AG04450 (cell line): ENCODE measurements at places on chromosomes 12 and 14. TPM values are rescaled to one million over a fixed set of nuclear protein-coding genes. Genes with fewer than 3 reads are reported as not detected.

VWF gene
- 0.22 and 0.35 TPM in 2 replicates for polyA plus RNA-seq

TAS2R50 gene
- 0.21 and 0.24 TPM in 2 replicates for polyA plus RNA-seq

PLCZ1 gene
- polyA plus RNA-seq = not detected in 2 replicates

HOTAIR gene
- polyA plus RNA-seq = not detected in 2 replicates

TEX22 gene
- 0.05 and 0.14 TPM in 2 replicates for polyA plus RNA-seq

KCNC2 gene
- not detected in 2 replicates for polyA plus RNA-seq

DNA sequence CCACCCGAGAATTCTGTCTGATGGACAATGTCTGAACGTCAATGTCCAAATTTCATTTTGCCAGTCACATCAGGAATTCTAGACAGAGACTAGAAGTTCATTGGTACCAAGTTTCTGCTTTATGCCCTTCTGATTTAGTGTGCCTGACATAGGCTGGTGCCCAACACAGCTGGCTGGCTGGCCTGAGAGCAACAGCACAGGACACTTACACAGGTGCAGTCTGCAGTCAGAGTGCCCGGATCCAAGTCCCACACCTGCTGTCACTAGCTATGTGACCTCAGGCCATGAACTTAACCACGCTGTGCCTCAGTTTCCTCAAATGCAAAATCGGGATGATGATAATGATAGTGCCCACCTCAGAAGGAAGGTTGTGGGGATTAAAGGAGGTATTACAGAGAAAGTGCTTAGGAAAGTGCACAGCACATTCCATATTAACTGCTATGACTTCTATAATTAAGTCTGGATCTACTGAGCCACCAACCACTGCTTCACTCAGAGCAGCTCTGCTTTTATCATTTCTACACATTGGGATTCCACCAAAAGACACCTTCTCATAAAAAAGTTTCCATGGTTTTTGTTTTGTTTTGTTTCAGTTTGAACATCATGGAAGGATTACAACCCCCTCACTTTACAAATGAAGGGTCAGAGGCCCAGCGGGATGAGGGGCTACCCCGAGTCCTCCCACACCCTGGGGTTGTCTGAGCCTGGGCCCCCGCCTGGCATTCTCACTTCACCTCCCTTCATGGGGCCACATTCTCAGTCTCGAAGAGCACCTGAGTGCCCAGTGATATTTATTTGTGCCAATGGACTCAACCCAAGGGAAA is 168.8 kb upstream of the BCL2L14 start:
- no peak for DNase-seq

DNA sequence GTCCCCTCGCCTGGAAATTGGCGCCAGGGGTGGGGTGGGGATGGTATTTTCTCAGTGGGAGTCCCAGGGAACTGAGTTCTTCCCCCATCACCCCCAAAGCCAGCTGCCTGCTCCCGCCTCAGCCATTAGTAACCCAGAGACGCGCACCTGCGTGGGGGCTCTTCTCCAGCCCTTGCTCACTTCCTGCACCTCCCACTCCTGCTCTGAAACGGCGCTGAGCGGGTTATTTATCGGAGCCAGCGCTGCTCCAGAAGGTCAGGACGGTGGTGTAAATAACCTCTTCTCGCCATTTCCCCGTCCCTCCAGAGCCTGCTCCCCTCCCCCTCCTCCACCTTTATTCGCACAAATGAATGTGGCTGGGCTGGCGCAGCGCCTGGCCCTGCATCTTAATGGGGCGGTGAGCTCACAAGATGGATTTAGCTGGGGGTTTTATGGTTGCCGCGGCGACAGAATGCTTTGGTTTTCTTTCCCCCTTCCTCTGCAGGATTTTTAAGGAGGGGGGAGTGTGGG is 12.2 kb downstream of the GPR84 start:
- no peak for DNase-seq

- DNase-seq = no peak
These were observed 50.8 kb downstream of the DYNC1H1 start for GRCh38 chr14:102015045-102015685.

DNA sequence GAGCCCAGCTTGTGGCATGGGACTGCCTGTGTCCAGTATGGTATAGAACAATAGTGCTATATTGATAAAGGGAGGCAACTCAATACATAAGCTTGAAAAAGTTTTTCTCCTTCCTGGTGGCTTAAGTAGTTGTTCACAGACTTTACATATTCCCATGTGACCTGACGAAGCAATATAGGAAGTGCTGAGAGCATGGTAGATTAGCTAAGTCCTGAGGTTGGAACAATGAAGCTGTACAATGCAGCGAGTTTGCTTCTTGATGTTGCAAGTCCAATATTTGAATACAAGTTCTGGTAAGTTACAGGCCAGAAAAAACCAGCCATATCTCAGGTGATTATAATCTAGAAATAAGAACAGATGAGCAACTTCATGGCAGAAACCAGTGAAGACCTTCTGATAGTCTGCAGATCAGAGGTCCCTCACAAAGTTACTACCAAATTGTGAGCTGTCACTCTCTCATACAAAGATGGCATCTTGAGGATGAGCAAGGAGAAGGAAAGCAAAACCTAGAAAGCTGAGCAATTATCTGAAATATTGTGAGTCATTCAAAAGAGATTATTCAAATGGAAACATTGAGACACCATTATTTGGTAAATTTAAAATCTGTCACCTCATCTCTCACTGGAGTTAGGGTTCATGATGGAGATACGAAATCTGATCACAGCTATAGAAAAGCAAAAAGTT is 72.9 kb upstream of the BTG1 start:
- DNase-seq = no peak

GRCh38 chr14:79709573-79709972 is 501.7 kb downstream of the DIO2 start:
- no peak for DNase-seq

DNA sequence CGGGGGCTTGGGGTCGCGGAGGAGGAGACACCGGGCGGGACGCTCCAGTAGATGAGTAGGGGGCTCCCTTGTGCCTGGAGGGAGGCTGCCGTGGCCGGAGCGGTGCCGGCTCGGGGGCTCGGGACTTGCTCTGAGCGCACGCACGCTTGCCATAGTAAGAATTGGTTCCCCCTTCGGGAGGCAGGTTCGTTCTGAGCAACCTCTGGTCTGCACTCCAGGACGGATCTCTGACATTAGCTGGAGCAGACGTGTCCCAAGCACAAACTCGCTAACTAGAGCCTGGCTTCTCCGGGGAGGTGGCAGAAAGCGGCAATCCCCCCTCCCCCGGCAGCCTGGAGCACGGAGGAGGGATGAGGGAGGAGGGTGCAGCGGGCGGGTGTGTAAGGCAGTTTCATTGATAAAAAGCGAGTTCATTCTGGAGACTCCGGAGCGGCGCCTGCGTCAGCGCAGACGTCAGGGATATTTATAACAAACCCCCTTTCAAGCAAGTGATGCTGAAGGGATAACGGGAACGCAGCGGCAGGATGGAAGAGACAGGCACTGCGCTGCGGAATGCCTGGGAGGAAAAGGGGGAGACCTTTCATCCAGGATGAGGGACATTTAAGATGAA is 630 bp downstream of the FOS start:
- DNase-seq = no peak

DNA sequence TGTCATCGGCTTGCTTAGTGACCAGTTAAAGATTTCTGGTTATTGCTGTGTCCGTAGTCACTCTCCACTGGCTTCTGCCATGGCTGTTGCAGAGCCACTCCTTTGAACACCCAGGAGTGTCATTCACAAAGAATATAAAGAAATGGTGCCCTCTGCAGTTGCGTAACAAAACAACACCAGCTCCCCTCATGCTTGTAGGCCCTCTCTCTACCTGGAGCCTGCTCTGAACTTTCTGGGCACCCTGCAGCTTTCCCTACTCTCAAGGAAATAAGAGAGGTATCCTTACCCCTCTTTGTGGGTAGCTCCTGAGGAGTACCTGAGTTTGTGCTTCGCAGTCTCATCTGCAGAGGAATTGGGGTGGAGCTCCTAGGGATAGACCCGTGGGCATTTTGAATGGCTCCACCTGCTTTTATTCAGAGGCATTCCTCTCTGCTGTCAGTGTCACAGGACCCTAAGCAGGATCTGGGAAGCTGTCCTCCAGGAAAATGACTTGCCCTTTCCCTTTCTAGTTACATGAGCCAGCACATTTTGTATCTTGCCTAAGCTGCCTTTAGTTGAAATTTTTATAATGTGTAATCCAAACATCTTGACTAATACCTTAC is 97.2 kb upstream of the TMEM260 start:
- DNase-seq = no peak

DNA sequence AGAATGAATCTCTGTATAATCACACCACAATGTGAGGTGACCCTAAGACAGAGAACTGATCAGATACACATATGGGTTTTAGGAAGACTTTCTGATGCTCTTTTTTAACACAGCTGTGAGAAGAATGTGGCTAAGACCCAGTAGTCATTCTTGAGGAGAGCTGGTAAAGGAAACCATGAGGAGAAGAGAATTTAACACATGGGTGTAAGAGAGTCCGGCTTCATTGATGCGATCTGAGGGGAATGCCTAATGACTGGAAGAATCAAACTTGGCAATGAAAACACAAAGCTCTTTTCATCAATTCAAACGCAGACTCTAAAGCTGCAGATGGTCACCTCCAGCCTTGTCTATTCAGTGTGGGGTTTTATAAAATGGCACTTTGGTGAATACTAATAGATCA is 79.3 kb downstream of the FOXA1 start:
- DNase-seq = no peak

- no peak for DNase-seq
These were observed 69.8 kb downstream of the EML1 start for GRCh38 chr14:99863059-99863458.

GRCh38 chr14:22926316-22926715 is 2.9 kb downstream of the PRMT5 start:
- no peak for DNase-seq

DNA sequence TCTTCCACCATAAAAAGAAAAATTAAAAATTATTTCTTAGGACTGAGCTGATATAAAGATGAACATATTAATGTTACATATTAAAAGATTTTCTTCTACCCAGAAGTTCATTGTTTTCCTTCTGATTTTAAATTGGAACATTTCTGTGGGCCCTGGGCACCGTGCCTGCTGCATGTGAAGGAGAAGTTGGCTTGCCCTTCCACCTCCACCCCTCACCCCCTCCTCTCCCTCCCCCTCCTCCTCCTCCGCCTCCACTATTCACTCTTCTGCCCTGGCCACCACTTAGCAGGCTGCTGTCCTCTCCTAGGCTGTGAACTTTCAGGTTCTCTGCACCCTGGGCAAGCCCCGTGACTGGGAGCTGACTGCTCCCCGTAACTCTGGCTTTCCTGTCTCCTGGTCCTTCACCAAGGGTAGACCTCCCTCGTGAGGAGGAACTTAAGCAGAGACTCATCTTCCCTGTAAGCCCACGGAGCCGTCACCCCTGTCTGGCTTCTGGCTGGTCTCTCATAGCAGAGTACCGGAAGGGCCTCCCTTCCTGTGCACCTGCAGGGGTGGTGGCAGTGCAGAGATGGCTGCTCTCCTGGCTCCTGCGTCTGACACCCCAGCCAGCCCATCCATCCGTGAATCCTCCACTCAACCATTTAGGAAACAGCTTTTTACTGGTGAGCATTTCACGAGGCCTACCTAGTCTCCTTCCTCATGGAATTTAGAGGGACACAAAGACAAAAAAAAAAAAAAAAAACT is 12.8 kb downstream of the TUNAR start:
- no peak for DNase-seq

DNA sequence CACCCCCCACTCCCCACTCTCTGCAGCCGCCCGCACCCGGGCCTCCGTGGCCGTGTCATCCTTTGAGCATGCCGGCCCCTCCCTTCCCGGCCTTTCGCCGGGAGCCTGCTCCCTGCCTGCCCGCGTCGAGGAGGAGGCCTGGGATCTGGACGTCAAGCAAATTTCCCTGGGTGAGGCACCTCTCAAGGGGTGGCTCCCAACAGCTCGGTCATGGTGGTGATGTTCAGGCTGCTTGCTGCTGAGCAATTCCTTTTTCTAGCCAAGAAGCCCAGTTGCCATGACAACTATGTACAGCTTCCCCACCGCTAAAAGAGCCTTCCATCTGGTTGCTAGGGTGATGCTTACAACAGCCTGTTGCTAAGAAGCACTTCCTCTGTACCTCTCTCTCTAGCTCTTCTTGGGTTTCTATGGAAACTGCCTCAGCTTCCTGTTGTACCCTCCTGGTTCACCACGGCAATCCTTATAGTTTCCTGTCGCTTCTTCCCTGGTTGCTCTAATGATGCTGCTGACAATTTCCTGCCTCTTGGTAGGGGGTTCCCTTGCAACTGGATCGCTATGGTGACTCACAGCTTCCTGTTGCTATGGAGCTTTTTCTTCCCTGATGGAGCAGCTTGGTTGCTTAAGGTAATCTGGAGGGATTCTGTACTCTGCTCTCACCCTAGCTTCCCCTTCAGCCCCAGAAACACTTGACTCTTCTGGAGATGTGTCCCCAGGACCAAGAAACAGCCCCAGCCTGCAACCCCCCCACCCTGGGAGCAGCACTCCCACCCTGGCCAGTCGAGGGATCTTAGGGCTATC is 11.0 kb downstream of the ZNF219 start:
- DNase-seq = no peak

- no peak for DNase-seq
These were observed 172.5 kb upstream of the ARID2 start for GRCh38 chr12:45557016-45557415.

GRCh38 chr12:95690861-95691635 is 99.5 kb downstream of the NTN4 start:
- DNase-seq = no peak
